ENCODE measurements at places on chromosomes 4 and X.

DNA sequence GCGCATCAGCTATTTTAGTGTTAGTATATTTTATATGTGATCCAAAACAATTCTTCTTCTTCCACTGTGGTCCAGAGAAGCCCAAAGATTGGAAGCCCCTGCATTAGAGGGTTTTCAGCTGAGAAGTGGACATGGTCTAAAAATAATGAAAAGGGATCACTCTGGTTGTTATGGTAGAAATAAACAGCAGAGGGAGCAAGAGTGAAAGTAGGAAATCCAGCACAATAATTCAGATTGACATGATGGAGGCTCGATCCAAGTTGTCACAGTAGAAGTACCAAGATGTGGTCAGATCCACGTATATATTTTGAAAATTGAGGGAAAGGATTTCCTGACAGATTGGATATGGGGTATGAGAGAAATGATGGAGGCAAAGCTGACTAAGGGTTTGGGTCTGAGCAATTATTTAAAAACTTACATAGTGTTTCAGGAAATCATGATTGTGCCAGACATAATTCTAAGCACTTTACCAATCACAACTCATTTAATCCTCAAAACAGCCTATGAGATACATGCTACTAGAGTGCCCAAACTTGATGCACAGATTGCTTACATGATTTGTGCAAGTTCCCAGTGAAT lies 17.0 kb upstream of the TMEM144 start:
- DNase-seq: no peak

DNA sequence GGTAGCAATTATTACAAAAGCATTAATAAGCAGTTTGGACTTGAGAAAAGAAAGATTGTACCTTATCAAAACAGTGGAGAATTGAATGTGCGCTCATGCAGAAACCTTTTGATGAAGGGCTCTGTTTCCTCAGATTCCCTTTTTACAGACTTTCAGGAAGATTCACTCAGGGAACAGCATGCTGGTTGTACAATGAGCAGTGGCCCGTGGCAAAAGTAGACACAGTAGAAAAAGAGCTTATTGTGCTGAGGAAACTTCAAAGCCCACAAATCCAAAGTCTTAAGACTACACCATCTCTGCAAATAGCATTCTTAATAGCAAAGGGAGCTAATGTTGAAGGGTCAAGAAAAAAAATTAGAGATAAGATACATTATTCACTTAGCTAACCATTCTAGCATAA lies 858.9 kb downstream of the PDHA2 start:
- DNase-seq: no peak

- DNase-seq: peak; percentile 21
Measured at GRCh38 chr4:26081795-26082498, 167.9 kb downstream of the SMIM20 start.

- peak; percentile 10 for DNase-seq
Measured at GRCh38 chr4:176377780-176378179, 58.0 kb downstream of the SPCS3 start.

GRCh38 chr4:25654971-25655963 lies at the start of gene SLC34A2:
Gene SLC34A2 (plus strand): TSS chr4:25655851. CDS start chr4:25662501, 6,650 bp downstream.
- peak; percentile 71 for DNase-seq
